Thoracic aorta (tissue), 2 donors: ENCODE measurements at places on chromosomes 5 and 9. TPM values are rescaled to one million over a fixed set of nuclear protein-coding genes. Genes with fewer than 3 reads are reported as not detected.

DNA sequence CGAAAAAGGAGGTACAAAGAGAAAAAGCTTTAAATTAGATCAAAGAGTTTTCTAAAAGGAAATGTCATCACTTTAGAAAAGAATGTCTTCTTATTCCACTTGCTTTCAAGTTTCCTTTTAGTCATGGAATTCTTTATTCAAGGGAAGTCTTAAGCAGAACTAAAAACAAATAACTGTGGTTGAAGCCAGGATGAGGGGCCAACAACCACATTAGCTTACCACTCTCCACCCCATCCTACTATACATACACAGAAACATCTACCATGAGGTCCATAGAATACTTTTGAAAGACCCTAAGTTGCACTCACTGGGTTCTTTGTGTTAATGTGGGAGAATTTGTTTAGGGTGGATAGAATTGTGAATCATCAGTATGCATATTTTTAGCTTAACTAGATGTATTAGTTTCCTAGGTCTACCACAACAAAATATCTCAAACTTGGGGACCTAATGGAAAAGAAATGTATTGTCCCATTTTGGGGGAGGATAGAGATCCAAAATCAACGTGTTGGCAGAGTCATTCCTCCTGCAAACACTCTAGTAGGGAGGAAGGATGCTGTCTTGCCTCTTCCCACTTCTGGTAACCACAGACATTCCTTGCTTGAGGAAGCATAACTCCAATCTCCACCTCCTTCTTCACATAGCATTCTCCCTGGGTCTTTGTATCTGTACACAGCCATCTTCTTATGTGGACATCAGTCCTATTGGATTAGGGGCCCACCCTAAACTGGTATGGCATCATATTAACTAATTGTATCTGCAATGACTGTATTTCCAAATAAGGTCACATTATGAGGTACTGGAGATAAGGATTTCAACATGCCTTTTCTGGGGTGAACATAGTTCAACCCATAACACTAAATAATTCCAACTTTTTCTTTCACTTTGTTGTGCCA, 239.4 kb downstream of the LURAP1L start:
- no peak for DNase-seq

FAM81B gene
- not detected for total RNA-seq

GLDC gene
- 7.9 TPM for total RNA-seq

DNA sequence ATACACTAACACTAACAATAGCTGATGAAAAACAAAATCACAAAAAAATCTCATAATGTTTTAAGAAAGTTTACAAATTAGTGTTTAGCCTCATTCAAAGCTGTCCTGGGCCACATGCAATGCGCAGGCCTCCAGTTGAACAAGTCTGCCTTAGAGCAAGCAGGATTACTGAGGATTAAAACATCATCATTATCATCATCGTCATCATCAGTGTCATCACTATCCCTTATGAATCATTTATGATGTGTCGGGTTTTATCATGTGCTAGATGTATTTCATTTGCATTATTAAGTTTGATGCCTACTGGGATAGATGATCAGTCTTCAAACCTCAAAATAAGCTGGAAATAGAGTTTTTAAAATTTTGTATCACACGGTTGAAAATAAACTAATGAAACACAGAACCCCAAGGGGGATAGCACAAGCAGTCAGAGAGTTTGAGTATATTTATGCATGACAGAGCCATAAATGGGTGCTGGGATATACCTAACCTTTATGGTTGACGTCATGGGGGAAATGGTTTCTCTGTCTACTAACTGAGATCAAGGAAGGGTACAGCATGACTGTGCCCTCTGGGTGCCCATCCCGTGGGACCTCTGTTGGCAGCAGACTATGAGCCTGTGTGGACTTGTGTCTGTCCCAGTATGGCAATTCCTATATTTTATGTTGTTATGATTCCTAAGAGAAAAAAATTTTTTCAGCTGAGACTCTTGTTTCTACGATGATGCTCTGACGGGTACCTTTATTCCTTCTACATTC, 150.3 kb upstream of the ADRA1B start:
- no peak for DNase-seq

- DNase-seq: no peak
Observed at GRCh38 chr5:25579111-25579510, 934.3 kb upstream of the CDH10 start.

GRCh38 chr5:141050622-141051520, at the start of gene PCDHB1:
Gene PCDHB1, plus strand, starts transcription at chr5:141051374. Its CDS starts 97 bp downstream, at chr5:141051471.
- no peak for DNase-seq

- no peak for DNase-seq
Observed at GRCh38 chr5:80998590-80998979, 38.4 kb downstream of the RASGRF2 start.

SOHLH1 gene
- not detected for total RNA-seq

DDX41 gene
- 138 TPM for total RNA-seq

- DNase-seq: no peak
Observed at GRCh38 chr5:68255305-68256120, 40.0 kb downstream of the PIK3R1 start.

- DNase-seq: no peak
Observed at GRCh38 chr5:173180331-173180730, 36.0 kb downstream of the BNIP1 start.

TRIP13 gene
- total RNA-seq: not detected

GRCh38 chr9:83274787-83275186, 211.8 kb upstream of the RASEF start:
- DNase-seq: no peak

GDA gene
- not detected for total RNA-seq

- DNase-seq: no peak
Observed at GRCh38 chr5:76617229-76617628, 6.0 kb downstream of the F2RL2 start.

DNA sequence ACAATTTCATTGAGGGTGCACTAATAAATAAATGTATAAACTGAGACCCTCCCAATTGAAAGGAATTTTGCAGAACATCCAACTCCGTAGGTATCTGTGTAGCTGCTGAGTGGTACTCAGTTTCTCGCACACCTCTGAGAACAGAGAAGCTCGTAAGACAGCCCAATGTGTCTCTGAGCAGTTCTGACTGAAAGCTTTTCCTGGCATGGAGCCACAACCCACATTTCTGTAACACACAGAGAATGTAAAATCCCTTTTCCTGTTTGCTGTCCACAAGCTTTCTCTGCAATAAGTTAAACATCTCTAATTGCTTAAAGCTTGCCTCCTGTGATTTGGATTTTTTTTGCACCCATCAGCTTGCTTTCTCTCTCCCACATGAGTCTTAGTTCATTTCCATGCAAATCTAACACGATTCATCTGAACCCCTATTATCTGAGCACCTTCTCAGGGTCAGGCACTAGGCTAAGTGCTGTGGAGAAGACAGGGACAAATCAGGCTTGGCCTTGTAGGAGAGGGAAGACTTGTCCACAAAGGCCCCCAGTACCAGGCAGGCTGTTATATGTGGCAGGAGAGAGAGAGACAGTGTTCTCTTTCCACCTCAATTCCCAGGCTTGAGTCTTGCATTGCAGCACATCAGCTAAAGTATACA, 44.2 kb upstream of the COL15A1 start:
- no peak for DNase-seq

INSYN2B gene
- total RNA-seq: 1.1 TPM

DNA sequence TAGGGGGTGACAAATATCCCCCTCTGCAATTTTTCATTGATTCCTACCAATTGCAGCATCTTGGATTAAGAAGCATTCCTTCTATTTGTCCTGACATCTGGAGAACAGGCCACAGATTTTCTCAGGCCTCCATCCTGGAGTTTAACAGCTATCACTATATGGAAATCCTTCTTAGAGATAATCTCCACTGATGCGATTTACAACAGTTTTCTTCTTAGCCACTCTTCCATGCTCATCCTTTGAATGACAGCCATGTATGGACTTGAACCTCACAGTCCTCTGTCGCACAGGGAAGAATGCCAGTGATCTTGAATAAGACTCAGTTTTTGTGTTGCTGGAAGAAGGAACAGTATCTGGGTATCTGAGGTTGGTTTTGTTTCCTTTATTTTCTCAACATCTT, 73.2 kb downstream of the PGM5 start:
- no peak for DNase-seq

DNA sequence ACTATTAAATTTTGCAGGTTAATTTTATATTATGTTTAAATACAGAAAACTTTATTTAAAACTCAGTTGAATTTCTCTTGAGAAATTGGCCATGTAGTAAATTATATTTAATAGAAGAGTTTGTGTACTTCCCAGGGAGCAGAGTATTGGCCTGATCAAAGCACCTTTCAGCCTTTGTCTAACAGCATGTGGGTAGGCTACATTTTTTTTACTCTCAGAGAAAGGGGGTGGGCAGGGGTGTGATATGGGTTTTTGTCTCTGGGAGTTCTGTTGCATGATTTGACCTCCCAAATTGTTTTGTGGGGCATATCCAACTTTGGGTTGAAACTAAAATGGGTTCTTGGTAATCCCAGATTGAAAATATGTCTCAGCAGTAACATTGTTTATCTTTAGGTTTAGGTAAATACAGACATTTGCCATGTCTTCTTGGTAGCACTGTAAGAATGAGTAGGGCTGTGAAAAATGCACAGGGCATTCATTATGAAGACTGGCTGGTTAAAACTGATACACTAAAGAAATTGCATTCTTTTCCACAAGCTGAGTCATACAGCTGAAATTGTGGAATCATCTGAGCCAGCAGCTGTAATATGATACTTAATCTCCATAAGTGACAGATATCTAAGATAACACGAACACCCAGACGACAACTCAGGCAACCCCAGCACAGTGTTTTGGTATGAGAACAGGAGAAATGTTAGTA, 75.4 kb upstream of the CDKN2B start:
- no peak for DNase-seq

DNA sequence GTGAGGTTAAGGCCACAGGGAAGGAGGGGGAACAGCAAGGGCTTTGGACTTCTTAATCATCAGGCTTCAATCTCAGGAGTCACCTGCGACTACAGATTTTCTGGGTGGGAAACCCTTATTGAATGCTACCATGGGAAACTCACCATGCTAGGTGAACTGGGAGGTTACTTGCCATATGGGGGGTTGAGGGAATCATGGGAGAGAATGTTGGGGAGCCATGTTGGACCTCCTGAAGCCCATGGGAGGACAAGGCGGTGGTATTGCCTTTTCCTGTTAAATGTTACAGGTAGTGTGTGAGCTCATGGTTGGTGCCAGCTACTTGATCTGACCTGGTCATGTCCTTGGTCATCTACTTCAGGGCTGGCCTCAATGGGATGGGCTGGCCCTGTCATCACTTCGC, 31.4 kb downstream of the NEUROG1 start:
- no peak for DNase-seq

DNA sequence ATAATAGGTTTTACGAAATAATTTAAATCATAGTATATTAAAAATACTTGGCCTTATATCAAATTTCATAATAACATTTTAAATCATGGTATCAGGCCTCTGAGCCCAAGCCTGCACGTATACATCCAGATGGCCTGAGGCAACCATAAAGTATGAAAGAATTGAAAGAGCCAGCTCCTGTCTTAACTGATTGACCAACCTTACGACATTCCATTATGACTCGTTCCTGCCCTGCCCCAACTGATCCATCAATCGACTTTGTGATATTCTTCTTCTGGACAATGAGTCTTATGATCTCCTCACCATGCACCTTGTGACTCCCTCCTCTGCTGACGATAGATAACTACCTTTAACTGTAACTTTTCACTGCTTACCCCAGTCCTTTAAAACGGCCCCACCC, 545.0 kb downstream of the MTRR start:
- DNase-seq: no peak

NUTM2G gene
- total RNA-seq: not detected

- DNase-seq: no peak
Observed at GRCh38 chr5:36177154-36177553, 25.2 kb downstream of the SKP2 start.

SPDL1 gene
- 1.9 TPM for total RNA-seq

ZNF454 gene
- total RNA-seq: 2.2 TPM

FGF10 gene
- 6.0 TPM for total RNA-seq

OTP gene
- not detected for total RNA-seq

- peak; percentile 60 for DNase-seq
Observed at GRCh38 chr5:82396871-82397514, 118.8 kb upstream of the RPS23 start.

DNA sequence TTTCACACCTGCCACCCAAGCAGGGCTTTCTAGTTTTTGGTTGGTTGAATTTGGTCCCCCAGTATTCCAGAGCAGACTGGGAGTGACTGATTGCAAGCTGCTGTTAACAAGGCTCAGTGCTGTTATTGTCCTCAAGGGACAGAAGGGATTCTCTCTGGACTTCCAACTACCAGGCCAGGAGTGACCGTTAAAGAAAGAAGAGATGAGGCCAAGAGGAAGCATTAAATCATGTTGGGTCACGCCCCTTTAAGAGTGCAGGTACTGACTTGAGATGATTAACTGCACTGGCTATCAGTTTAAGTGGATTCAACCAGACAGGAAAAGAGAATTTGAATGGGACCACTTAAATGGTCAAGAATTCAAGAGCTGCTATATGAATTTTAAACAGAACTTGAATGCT, 220.8 kb upstream of the PCSK5 start:
- DNase-seq: no peak

MELK gene
- not detected for total RNA-seq

GRCh38 chr5:56900858-56901578, 8.4 kb upstream of the SETD9 start:
- no peak for DNase-seq

TAF11L5 gene
- total RNA-seq: not detected

HDHD3 gene
- 30.1 TPM for total RNA-seq
